Substantia nigra (tissue), 51 donors: ENCODE measurements at places on chromosomes 2 and 18.

DNA sequence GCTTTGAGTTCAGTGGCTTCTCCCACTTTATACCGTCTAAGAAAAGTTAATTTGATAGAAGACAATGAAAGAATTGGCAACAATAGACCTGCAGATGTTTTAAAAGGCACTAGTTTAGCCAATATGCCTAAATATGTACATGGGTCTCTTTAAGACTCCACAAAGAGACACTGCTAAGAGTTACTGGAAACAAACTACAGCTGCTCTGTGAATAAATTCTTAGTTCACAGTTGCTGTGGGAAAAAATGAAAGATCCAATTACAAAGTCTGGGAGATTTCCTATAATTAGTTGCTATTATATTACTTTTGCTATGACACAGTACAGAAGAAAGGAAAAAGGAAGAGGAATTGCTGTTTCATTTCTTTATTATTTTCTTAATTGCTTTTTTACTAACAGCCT, 34.3 kb downstream of the SCN9A start:
- no peak for DNase-seq

DNA sequence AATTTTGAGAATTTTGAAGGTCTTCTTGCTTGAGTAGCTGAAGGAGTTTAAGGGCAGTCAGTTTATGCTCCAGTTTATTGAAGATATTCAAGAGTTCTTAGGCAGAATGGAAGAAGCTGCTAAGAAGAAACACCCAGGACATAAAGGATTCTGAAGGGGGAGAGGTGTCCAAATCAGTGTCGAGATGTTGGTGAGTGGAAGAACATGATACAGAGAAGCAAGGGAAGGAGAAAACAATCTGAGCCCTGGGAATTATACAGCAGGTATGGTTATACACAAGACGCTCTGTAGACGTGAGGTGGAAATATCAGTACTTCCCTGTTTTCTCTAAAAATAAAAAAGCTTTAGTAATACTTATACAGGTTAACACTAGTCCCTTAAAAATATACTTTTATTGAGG, 60.1 kb downstream of the CLIP4 start:
- no peak for DNase-seq

DNA sequence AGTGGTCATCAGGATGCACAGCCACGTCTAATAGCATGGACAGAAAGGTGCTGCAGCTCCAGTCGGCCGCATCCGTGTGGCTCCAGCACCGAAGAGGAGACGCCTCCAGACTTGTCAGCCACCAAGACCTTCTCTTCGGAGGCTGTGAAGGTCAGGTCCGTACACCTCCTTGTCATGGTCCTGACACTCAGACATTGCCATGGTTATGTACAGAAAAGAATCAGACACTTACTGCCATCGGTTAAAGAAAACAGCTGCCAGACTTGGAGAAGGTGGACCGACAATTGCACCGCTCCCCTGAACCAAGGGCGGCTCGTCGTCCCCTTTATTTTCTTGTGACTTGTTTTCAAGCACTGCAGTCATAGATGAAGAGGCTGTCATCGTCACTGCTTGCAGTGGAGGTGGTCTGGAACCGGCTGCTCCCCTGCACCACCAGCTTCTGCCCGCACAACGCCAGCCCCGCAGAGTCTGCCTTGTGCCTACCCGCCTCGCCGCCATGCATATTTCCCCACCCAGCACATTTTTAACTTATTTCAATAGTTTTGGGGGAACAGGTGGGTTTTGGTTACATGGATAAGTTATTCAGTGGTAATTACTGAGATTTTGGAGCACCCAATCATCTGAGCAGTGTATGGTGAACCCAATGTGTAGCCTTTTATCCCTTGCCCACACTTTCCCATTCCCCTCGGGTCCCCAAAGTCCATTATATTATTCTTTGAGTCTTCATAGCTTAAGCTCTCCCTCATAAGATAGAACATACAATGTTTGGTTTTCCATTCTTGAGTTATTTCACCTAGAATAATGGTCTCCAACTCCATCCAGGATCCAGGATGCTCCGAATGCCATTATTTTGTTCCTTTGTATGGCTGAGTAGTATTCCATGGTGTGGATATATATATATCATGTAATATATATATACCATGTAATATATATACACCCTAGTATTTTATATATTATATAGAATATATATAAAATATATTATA, 18.1 kb downstream of the FBXO48 start:
- no peak for DNase-seq

DNA sequence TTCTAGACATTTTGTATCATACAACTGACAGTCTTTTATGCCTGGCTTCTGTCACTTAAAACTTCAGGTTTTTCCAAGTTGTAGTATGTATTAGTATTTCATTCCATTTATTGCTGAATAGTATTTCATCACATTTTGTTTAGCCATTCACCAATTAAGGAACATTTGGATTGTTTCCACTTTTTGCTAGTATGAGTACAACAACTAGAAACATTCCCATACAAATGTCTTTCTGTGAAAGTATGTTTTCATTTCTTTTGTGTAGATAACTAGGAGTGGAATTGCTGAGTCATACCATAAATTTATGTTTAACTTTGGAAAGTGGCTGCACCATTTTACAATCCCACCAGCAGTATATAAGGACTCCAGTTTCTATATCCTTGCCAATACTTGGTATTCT, 135.9 kb downstream of the ATAD2B start:
- DNase-seq = no peak

GRCh38 chr2:69635432-69635831, 8.1 kb downstream of the AAK1 start:
- DNase-seq = no peak

DNA sequence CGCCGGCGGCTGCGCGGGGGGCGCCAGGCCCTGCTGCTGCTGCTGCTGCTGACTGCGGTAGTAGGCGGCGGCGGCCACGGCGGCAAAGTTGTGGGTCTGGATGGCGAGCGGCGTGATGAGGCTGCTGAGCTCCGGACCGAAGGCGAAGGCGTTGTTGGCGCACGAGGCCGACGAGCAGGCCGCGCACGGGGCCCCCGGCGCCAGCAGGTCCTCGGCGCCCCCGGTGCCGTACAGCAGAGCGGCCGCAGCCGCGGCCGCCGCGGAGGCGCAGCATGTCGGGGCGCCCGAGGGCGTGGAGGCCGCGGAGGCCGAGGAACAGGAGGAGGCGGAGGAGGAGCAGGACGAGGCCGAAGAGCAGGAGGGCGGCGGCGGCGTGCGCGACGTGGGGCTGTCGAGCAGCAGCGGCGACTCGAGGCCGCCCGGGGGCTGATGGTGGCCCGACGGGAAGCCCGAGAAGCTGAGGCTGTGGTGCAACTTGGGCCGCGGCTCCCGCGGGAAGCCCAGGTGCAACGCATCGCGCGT, 1.8 kb downstream of the ZFP36L2 start:
- no peak for DNase-seq
